Cerebellar nuclear complex (tissue), 1 donor: ENCODE measurements at places on chromosomes 5 and 9.

DNA sequence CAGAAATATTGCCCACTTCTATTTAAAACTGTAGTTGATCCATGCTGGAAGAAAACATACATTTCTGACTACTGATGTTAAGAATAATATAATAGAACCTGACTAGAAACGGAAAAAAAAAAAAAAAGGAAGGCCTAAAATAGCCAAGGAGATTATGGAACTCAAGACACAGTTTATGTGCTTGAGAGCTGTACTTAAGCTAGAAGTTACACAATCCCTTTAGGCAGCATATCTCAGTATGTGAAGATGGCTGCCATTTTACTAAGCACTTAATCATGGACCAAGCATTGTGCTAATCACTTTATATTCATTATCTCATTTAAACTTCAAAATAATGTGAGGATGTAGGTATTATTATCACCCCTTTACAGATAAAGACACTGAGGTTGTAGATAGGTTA is 73.0 kb upstream of the NR4A3 start:
- DNase-seq: no peak

DNA sequence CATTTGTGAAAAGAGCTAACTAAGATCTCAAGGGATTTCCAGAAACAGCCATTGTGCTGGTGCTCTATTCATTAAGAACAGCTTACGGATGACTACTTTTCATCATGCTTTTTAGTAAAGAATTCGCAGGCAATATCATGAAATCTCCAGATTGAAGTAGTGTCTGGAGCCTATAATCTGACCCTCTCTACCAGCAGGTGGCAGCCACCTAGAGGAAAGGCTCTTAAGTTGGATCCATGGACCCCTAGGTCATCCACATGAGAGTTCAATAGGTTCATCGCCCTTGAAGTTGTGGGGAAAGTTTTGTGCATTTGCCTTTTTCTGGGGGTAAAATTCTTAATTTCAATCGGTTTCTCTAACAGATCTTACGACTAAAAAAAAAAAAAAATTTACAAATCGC is 82.3 kb downstream of the SLC1A3 start:
- no peak for DNase-seq

DNA sequence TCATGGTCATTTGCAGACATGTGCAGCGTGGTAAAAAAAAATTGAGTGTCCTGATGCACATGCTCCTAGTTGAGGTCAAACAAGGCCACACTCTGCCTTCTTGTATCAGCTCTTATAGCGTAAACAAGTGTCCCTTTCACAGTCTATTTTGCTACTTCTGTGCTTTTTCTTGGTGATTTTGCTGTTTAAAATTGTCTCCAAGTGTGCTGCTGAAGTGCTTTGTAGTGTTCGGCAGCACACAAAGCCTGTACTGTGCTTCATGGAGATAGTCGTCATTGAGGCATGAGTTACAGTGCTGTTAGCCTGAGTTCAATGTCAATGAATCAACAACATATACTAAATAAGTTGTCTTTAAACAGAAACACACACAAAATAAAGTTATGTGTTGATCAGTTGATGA is 690.4 kb upstream of the MEF2C start:
- no peak for DNase-seq

DNA sequence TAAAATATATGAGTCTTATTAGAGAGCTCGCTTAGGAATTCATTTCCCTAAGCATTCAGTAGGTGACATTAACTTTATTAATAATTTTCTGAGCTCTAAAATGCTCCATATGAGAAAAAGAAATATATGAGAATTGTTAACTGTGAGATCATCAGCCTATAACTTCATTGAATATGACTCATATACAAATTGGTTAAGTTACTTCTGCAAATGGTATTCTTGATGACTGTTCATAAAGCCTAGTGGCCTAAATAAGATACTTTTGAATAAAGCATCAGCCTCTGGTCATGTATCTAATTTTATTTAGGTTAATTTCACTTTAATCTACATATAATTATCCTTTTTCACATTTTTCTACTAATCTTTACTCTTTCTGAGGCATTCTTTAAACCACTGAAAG is 710.2 kb upstream of the ACO1 start:
- DNase-seq: no peak

DNA sequence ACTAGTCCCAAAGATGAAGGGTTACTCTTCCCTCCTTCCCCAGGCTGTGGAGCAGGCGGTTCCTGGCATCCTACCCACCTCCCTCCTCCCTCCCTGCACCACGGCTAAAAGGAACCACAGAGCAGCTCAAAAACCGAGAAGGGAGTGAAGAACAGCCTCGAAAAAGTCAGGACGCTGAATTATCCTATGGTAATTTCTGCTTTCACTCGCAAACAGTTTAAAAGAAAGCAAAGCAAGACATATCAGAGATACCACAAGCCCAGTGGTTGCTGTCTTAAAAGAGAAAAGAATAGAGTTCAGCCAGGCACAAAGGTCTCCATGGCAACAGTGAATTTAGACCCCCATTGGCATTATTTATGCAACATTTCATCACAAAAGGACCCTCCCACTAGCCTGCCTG is 315.4 kb downstream of the CTNND2 start:
- peak; percentile 18 for DNase-seq

DNA sequence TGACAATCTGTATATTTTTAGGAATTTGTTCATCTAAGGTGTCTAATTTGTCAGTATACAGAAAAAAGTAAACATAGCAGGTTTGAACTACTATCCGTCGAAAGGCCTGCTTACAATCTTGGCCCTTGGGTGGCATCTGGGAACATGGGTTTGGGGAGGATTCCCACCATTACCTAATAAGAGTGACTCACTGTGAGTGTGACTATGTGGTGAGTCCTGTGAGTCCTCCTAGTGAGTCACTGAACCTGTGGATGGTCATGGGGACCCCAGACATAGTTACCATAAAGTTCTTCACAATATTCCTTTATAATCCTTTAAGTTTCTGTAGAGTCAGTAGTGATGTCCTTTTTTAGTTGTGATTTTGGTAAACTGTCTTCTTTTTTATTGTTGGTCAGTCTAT is 37.0 kb downstream of the RNF130 start:
- DNase-seq: no peak

DNA sequence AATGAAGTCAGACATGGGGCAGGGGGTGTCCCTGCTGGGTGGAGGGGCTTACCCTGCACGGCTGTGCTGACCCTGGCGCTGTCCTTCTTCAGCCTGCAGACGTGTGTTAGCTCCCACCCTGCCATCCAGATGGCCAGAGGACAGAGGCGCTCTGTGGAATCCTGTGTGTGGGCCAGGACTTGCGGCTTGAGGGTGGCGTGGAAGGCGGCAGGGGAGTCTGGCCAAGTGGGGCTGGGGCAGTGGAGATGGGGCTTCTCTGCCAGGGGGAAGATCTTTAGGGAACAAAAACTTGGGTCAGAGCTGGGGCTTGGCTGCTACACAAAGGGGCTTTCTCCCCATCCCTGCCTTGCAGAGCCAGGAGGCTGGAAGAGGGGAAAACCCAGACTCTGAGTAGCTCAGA is 46.5 kb upstream of the SYNPO start:
- no peak for DNase-seq

DNA sequence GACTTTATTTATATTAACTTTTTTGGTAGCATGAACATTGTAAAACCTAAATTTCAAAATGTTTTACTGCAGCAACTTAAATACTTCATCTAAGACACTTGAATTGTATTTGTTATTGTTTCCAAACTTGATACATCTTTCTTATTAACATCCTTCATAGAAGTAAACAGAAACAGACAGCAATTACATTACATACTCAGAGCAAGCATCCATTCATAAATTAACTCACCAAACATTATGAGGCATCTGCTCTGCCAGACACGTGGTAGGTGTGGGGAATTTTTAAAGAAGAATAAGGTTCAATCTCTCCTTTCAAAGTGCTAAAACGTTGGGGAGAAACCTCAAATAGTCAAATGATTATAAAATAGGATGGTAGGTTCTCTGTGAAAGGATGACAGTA is 130.8 kb downstream of the MUSK start:
- no peak for DNase-seq

DNA sequence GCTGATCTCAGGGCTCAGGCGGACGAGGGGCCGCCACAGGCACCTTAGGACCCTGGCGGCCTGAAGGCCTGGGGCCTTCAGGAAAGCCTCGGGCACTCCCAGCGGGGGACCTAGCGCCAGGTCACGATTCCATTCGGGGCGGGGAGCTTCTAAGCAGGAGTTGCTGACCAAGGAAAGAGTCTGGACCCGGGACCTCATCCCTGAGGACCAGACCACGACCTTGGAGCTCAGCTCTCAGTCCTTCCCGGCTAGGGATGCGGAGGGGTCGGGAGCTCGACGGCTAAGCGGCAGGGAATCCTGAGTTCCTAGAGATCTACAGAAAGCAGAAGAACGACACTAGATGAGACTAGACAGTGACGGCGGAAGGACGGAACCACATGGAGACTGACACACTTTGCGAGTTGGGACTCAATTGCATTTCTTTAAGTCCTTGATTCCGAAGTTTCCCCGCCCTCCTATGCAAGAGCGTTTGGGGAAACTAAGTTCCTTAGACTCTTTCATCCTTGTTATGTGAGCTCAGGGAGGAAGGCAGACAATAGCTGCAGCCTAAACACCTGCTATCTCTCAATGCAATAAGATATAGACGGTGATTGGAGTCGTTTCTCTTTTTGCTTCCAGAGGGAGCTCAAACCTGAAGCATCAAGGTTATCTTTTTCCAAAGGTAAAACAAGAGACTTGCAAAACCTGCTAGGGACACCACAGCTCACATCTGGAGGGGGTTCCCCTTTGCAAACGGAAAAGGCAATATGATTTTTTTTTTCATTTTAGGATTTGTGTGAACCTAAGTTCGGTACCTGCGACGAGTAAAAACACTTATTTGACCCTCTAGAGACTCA is 9.7 kb downstream of the NR2F1-AS1 start:
- DNase-seq: no peak

GRCh38 chr5:68134033-68134668 is 81.4 kb upstream of the PIK3R1 start:
- no peak for DNase-seq

- DNase-seq: no peak
Observed at GRCh38 chr9:81375187-81376100, 313.9 kb downstream of the TLE1 start.
